Kasumi-1 (cell line): ENCODE measurements at places on chromosomes 7 and 10.

GRCh38 chr7:6359734-6360133, 87.3 kb upstream of the CYTH3 start:
- DNase-seq = peak; percentile 22

DNA sequence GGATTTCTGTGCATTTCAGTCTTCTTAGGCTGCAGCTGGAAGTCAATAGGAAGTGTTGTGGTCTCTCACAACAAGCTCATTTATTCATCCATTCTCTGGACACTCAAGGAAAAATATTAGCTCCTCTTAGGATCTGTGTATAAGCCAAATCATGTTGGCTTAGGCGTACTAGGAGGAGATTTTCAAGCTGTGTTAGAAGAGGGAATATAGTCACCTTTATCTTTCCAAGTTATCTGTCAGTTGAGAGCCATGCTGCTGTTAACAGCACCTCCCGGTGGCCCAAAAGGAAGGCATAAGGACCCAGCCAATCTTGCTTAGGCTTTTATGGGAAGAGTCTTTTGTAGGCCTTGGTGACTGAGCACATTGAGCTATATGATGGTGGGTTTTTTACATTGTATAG, 220.0 kb downstream of the LRMDA start:
- peak; percentile 69 for DNase-seq

DNA sequence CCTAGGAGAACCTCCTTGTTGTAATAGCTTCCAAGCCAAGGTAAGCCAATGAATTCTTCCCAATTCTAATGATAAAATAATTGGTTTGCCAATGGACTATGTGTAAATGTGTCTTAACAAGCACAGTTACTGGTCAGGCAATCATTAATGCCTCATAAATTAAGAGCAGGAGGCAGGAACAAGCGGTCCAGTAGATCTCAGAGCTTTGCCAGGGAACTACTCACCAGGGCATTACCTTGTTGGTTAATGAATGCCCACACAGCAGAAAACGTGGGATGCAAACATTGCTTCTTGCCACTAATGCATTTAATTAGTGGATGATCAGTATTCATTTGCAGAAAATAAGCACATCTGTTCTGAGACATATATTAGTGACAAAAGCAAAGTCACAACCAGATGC, 26.7 kb upstream of the ZNF800 start:
- DNase-seq = no peak

DNA sequence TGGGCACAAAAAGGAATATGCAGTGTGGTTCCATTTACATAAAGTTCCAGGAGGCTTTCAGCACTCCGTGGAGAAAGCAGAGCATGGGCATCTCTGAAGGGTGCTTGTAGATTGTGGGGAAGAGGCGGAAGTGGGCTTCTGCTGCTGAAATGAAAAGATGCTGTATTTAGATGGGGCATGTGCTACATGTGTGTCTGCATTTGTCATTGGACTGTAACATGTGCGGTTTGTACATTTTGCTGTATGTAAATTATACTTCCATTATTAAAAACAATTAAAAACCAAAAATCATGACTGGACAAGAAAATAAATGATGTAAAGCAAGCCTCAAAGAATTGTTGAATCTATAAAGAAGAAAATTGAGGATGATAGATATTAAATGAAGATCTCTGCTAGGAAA, 334.0 kb downstream of the WDR37 start:
- DNase-seq = no peak

DNA sequence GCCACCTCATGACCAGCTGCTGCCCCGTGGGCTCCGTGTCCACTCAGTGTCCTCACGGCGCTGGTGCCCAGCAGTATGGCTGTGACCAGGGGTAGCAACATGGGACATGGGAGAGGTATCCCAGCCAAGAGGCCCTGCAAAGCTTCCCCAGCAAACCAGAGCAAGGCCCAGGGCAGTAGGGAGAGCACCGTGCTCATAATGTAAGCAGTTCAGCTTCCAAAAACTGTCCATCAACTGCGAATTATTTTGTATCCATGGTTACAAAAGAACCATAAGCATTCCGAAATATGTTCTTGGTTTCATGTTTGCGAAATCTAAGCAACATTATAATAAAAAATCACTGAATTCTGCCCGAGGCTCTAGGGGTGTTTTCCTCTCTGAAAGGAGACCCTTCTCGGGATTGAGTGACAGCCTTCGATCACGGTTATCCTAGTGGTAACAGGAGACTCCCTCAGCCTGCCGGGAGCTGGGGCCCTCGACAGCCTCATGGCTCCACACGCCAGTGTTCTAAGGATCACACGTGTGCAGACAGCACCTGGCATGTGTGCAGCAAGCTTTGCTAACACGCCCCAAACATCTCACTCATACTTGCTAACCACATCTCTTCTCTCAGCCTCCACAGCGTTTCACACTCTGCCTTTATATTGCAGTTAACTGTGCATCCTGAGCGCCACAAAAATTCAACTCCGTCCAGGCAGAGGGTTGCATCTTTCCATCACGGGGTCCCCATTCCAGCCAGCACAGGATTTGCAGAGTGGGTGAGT, 117.6 kb downstream of the DIP2C start:
- DNase-seq = no peak

DNA sequence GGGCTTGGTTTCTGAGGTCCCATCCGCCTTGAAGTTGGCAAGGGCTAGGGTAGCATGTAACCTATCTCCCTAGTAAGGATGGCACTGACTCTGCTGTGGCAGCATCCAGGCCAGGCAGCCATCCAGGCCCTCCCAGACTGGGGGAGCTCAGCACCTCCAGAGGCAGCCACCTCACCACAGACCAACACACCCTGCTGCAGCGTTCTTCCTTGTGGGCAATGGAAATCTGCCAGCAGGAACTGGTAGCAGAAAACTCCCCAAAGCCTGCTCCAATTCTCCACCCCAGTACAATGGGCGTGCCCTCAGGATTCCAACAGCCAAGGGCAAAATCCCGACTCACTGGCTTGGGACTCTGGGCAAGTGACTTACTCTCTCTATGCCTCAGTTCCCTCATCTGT, 27.5 kb downstream of the DLG5 start:
- peak; percentile 52 for DNase-seq

GRCh38 chr7:900331-901040, 24.1 kb downstream of the GET4 start:
- no peak for DNase-seq

GRCh38 chr10:114350751-114351150, 53.6 kb downstream of the AFAP1L2 start:
- no peak for DNase-seq

DNA sequence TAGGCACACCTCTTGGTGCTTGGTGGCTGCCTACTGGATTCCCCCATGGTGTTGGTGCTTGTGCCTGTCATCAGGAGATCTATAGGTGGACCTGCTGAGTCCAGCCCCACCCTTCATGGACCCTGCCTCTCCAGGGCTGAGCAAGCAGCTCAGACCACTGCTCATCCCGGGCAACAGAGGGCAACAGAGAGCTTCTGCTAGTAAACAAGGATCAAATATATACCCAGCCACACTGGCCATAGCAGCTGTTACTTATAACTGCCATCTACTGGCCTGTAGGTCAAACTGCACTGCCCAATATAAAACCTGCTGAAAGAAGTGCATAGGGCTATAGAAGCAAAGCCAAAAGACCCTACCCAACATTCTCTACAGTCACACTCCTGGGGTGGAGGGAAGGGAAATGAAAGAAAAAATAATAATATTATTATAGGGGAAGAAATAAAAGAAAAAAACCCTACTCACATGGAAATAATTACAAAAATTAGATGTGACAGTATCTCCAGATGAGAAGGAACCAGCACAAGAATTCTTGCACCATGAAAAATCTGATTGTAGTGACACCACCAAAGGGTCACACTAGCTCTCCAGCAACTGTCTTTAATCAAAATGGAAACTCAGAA, 54.9 kb upstream of the ZNF800 start:
- DNase-seq = peak; percentile 55

DNA sequence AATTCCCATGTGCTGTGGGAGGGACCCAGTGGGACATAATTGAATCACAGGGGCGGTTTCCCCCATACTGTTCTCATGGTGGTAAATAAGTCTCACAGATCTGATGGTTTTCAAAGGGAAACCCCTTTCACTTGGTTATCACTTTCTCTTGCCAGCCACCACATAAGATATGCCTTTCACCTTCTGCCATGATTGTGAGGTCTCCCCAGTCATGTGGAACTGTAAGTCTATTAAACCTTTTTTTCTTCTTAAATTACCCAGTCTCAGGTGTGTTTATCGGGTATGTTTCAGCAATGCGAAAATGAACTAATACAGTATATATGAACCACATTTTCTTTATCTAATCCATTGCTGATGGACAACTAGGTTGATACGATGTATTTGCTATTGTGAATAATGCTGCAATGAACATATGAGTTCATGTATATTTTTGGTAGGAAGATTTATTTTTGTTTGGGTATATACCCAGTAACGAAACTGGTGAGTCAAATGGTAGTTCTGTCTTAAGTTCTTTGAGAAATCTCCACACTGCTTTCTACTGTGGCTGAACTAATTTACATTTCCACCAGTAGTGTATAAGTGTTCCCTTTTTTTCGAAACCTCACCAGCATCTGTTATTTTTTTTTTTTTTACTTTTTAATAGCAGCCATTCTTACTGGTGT, 70.0 kb upstream of the HGF start:
- no peak for DNase-seq

DNA sequence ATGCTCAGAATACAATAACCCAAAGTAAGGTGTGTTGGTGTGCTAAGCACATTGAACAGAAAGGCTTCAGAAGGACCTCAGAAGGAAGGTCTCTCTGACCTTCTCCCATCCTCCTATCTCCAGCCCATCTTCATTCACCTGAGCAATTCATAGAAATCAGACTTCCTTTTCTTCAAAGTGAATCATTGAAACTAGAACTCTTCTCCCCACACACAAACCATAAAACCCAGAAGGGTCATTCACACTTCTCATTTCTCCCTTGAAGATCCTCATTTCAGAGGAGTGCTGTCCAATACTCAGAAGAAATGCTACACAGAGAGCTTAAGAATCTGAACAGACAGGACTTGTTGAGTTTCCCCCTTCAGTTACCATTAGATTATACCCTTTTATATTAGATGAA, 89.5 kb downstream of the VWDE start:
- DNase-seq = no peak

GRCh38 chr7:120856621-120857352, 1.2 kb downstream of the TSPAN12 start:
- DNase-seq = no peak

DNA sequence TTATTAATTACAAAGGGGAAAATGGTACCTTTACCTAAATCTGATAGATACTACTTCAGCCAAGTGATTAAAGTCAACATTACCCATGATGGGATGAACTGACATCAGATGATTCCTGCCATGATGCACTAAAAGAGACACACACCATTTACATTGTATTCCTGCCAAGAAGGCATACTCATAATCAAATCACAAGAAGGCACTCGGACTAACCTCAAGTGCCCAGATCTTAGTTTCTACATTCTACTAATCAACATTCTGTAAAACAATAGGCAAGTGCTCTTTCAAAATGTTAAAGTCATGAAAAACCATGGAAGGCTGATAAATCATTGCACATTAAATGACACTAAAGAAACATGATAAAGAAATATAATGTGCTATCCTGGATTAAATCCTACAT, 44.4 kb downstream of the SLC35G1 start:
- DNase-seq = no peak

GRCh38 chr10:24723386-24723787, 300 bp downstream of the ARHGAP21 start:
- no peak for DNase-seq

GRCh38 chr7:42350801-42351200, 113.8 kb upstream of the GLI3 start:
- DNase-seq = no peak

GRCh38 chr7:6556196-6556595, 4.9 kb upstream of the GRID2IP start:
- DNase-seq = no peak

DNA sequence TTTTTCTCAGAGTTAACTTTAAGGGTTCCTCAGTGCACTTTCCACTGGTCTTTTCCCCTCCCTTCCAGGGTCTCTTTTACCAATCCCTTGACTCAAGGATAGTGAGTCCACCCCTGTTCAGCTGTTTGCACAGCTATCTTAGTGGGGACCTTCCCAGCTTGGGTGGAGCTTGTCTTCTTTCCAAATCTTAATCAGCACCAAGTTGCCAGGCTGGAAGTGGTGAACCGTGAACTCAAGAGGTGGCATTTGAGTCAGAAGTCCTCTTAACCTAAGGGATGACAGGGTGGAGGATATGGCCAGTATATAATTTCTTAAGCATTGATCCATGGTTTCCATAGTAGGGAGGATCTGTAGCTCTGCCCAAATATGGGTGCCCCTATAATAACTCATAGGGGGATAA, 25.0 kb downstream of the MAPK8 start:
- DNase-seq = no peak

DNA sequence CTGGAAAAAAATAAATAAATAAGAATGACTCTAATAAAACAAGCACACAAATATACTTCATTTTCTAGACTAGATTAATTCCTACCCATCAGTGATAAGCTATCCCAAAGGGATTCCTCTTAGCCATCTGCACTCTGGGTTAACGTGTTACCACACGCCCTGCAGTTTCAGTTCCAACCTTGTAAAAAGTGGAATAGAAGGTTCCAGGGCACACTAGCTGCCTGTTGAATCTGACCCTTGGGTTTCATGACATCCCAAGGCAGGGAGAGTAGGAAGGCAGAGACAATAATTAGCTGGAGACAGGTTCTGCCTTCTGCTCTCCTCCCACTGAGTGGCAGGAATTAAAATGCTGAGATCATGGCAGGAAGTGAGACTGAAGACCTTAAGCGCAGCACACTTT, 33.5 kb downstream of the SLC37A3 start:
- DNase-seq = no peak

GRCh38 chr7:30977896-30978564, 14.3 kb downstream of the GHRHR start:
- peak; percentile 23 for DNase-seq
